ENCODE measurements at places on chromosomes 7 and 10.

- DNase-seq, result no peak
These were observed 46.2 kb downstream of the WDR37 start for GRCh38 chr10:1102416-1102815.

GRCh38 chr7:105690325-105690945, 109.1 kb upstream of the EFCAB10 start:
- DNase-seq, result no peak

DNA sequence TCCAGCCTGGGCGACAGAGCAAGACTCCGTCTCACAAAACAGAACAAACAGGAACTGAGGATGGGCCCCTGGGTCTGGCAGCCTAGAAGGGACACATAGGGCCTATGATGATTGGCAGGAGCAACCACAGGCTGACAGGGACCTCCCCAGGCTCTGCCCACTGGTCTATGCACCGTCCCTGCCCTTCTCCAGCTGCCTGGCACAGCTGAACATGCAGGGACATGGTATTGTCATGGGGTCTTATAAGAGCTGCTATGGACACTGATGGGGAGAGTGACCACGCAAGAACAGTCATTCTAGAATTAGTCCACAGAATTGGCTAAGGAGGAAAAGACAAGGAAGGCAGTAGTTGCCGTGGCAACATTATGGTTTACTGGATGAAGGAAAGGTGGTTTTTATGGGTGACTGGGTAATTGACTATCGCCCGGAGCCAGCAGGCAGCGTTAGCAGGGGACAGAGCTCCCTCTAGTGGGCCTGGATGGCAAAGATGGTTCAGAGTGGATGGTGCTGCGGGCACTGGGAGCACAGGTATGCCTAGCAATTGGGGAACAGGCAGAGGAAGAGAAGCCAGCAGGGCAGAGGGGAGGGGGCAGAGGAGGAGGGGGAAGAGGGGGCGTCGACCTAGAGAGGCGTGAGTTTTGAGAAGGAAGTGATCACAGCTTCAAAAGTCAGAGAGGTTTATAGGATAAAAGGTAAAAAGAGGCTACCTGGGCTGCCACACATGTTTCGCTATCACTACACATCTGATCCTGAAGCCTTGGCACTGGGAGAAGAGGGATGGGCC, 7.8 kb upstream of the TRIM56 start:
- DNase-seq, result peak; percentile 82

DNA sequence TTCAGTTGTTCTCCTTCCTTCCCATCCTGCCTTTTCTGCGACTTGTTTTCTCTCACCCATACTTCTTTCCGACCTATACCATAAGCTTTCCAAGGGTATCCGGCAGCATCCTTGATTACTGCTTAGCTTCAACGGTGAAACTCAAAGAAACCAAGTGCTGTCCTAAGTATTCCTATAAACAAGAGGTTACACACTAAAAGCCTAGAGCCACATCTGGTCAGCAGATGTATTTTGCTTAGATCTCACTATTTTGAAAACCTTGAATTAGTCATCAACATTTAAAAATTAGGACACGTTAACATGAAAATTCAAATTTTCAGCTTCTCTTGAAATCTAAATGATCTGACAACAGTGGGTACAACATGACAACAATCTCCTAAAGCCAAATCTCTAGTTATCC, 20.0 kb downstream of the ARHGAP21 start:
- no peak for DNase-seq

DNA sequence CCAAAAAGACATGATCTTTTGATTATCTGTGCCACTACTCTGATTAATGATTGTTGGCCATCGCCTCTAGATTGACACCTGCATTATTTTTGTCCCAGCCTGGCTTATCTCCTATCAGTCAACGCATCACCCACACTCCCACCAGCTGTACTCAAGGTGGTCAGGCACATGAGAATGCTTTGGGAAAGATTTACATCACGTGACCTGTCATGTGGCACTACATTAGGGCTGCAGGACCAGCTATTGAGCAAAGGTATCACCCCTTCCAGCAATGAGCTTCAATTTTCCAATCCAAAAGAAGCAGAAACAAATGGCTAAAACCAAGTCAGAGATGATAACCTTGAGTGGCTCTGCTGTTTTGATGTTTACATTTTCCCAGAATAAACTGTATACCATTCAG, 204.3 kb downstream of the PLXNA4 start:
- no peak for DNase-seq

All from liver (tissue), 10 donors.